Caki2 (cell line): ENCODE measurements at places on chromosomes 7 and 10.

DNA sequence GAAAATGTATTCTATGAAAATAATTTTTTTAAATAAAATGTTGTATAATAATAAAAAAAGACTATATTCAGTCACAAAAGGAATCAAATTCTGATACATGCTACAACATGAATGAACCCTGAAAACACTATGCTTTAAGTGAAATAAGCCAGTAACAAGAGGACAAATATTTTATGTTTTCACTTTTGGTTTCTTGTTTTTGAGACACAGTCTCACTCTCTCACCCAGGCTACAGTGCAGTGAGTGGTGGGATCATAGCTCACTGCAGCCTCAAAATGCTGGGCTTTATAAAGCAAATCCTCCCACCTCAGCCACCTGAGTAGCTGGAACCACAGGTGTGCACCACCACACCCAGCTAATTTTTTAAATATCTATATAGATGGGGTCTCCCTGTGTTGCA is 64.2 kb downstream of the CNOT4 start:
- no peak for DNase-seq

DNA sequence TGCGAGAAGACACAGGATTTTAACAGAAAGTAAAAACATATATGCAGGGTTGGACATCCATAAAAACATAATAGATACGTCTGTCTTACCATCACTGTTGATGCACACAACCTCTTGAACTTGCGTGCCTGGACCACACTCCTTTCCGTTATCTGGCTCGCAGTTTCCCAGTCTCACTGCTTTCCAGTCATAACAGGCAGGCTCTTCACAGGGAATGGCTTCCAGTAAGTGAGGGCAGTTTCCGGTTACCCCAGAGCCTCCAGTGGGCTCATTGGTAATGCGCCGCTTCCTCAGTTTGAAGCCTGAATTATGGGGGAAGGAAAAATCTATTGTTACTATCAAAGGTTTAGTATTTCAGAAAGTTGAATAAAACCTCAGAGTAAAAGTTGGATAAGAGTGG is 290.7 kb downstream of the THSD7A start:
- DNase-seq = no peak

DNA sequence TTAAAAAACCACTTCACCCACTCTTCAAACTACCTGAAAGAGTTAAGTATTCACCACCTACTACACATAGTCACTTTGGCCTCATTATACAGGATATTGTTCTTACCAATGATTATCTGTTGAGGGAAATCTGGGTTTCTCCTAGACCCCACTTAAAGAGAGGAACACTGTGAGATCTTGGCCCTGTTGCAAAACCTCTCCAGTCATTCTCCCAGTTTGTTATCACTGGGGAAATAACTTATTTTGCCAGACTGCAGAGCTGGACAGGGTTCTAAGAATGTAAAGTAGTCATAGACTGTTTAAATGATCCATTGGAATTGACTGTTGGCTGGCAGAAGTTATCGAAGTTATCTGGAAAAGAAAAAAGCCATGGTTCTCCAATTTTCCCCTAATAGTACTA is 143.8 kb downstream of the HGF start:
- no peak for DNase-seq

DNA sequence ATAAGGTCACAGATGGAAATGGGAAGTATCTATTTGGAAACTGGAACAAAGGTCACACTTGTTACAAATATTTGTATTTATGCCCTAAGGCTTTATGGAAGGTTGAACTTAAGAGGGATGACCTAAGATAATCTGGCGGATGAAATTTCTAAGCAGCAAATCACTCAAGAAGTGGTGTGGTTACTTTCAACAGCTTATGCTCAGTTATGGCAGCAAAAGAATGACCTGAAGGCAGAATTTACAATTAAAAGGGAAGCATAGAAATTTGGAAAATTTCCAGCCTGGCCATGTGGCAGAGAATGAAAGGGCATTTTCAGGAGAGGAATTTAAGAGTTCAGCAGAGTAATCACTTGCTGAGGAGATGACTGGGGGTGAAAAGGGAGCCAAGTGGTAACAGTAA is 95.8 kb upstream of the TNS3 start:
- no peak for DNase-seq

DNA sequence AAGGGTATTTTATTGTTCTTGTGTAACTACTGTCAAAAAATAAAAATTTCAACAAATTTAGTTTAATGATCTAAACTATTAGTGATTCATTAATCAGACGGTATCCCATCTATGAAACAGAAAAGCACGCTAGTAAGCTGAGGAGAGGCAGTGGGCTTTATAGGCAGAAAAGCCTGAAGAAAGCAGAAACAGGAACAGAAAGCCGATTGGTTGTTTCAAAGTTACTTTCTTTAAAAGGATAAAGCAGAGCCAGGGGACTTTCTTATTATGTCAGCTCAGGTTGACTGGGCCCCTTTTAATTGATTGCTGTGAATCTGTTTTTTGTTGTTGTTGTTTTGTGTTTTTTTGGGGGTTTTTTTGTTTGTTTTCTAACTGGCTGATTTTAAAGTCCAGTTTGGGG is 105.5 kb downstream of the TES start:
- no peak for DNase-seq

DNA sequence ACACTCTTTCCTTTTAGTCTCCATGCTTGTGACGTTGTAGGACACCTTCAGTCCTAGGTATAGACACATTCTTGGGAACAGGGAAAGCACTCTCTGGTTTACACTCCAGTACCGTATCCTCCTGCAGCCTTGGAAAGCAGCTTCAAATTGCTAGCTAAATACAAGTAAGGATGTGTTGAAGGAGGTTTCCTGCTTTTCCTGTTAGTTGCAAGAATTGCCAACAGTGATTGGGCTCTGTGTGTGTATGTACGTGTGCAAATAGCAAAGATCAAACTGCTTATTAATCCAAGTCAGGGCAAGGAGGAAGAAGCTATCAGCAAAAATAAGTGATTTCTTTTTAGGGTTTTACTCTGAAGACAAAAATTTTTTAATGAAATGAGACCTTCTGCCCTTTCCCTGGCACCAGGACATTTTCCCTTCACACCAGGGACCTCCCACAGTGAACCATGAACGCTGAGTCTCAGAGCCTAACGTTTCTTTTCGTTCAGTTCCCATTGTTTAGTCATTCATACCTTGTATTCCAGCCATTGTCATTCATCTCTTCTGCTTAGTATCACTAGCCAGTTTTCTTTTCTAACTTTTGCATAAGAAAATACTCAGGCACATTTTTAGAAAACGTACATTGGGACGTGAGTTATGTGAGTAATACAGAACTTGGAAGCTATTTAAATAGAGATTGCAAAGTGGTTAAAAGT is 36.9 kb upstream of the AUTS2 start:
- DNase-seq = no peak

DNA sequence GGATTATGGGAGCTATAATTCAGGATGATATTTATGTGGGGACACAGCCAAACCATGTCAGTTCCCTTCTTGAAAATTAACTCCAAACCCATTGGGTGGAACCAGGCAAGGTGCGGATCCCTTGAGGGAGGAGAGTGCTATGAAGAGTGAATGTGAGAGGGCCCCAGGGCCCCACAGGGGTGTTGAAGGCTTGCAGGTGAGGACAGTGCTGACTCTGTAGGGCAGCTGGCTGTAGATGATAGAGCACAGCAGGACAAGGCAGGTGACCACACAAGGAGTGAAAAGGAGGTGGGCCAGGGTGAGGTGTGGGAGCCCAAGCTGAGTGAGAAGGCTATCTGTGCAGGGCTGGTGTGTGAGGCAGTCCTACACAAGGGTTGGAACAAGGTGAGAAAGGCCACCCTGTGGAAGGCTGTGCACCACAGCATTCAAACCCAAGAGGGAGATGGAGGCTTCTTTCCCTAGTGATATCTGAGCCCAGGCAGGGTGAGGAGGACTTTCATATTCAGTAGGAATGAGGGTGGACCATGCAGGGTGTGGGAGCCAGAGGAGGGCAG is 746.0 kb upstream of the CELF2 start:
- no peak for DNase-seq

- DNase-seq = no peak
Measured at GRCh38 chr7:28075674-28076358, 104.8 kb downstream of the JAZF1 start.

DNA sequence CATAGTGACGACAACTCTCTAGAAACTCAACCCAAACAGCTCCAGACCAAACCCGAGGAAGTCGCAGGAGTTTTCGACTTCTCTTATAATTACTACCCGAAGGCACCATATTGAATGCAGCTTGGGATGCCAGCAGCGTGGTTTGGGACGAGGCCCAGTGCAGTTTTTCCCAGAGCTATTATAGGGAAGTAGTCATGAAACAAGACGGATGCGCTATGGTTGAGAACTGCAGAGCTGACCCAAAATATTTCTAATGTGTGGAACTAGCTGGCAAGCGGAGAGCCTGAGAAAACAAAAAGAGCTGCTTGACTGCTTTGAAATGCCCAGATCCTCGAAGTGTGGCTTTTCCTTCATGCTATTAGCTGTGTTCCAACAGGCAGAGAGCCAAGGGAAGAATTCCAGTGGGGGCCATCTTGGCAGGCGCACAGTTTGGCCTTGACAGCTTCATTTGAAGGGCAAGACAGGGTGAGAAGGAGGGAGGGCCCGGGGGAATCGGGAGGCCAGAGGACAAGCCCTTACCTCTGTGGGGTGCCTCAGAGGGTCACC is 122.7 kb downstream of the CUL2 start:
- no peak for DNase-seq

DNA sequence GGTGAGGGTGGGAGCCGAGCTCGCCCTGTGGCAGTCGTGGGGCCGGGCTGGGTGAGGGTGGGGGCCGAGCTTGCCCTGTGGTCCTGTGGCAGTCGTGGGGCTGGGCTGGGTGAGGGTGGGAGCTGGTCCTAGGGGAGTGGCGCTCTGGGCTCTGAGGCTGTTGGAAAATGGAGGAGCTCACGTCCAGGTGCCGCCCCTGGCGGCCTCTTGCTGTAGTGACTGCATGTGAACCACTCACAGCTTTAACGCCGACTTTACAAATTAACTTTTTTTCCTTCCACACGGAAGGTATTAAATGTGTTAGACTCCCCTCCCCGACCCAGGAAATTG is 312.6 kb downstream of the WDR37 start:
- peak; percentile 14 for DNase-seq

- peak; percentile 95 for DNase-seq
Measured at GRCh38 chr10:3761904-3762303, 23.1 kb downstream of the KLF6 start.

DNA sequence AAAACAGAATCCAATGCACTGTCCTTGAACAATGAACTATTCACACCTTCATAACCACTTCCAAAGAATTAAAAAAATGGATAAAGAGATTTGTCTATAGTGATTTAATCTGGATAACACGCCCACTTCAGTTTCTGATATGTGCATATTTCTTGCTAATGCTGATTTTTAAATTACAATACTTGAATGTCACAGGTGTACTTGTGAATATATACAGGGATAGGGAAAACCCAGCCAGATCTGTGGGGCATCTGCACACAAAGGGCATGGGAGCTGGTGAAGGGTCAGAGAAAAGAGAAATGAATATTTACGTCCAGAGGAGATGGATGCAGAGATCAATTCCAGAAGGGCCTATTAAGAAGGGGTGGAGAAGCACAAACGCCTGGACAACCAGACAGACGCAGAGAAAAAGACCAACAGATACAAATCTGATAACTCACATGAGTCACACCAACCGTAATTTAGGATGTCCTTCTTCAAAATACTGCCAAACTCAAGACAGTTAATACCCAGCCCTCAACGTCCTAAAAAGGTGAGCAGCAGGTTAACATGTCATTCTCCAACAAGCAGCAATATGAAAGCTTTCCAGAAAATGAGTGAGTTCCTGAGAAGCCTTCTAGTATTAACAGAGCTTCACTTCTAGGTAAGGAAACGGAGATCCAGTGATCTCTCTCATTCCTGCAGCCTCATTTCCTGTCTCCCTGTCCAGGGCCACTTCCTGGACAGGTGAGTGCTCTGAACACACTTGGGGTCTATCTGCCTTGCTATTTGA is 41.9 kb downstream of the PIP4K2A start:
- no peak for DNase-seq

DNA sequence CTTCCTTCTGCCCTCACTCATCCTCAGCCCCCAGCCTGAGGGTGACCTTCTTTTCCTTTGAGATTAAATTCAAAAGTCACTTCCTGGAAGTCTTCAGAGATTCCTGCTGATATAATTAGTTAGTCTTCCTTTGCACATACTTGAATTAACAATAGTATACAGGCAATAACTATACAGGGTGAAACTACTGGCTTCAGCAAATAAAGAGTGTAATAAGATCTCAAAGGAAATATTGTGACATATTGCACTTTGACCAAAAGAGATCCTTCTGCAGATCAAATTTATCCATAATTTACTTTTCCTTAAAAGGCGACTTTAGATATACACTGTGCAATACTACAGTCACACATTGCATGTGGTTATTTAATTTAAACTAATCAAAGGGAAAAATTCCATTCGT is 123.8 kb downstream of the SEMA3A start:
- no peak for DNase-seq
